ENCODE measurements at places on chromosomes 16 and 17. TPM values are rescaled to one million over a fixed set of nuclear protein-coding genes. Genes with fewer than 3 reads are reported as not detected.

CACNG1 gene
- not detected for total RNA-seq

RHOT1 gene
- total RNA-seq: 25.0 TPM

PIPOX gene
- total RNA-seq: 1.4 TPM

TPSG1 gene
- not detected for total RNA-seq

ZKSCAN2 gene
- 9.9 TPM for total RNA-seq

HOXB9 gene
- 22.8 TPM for total RNA-seq

SLFN14 gene
- not detected for total RNA-seq

OTOP2 gene
- not detected for total RNA-seq

CD300A gene
- not detected for total RNA-seq

KRTAP3-2 gene
- not detected for total RNA-seq

TRAP1 gene
- total RNA-seq: 204 TPM

CLDN7 gene
- 0.50 TPM for total RNA-seq

PRR29 gene
- 0.03 TPM for total RNA-seq

FNDC8 gene
- total RNA-seq: not detected

TRAF7 gene
- total RNA-seq: 71.3 TPM

OR4D1 gene
- total RNA-seq: not detected

CCL5 gene
- not detected for total RNA-seq

SLC52A1 gene
- total RNA-seq: not detected

ETV4 gene
- total RNA-seq: 158 TPM

CDRT15 gene
- not detected for total RNA-seq

PLEKHG4 gene
- 23.7 TPM for total RNA-seq

ZNF385C gene
- total RNA-seq: not detected

C17orf107 gene
- total RNA-seq: 0.53 TPM

TPSB2 gene
- total RNA-seq: not detected

MMP25 gene
- total RNA-seq: 0.75 TPM

KRT33A gene
- total RNA-seq: not detected

NR1D1 gene
- 8.2 TPM for total RNA-seq

CD7 gene
- total RNA-seq: not detected

EVPLL gene
- not detected for total RNA-seq

CEP112 gene
- 1.6 TPM for total RNA-seq

EFNB3 gene
- total RNA-seq: 3.1 TPM

ATP2A1 gene
- total RNA-seq: 1.2 TPM

CFAP119 gene
- 21.3 TPM for total RNA-seq

KRT25 gene
- not detected for total RNA-seq

CCL4L2 gene
- not detected for total RNA-seq

CDC42EP4 gene
- total RNA-seq: 38.9 TPM

OR3A2 gene
- total RNA-seq: 1.8 TPM

AATK gene
- 3.4 TPM for total RNA-seq

RNF222 gene
- not detected for total RNA-seq

TERB1 gene
- total RNA-seq: not detected

P2RX5 gene
- total RNA-seq: 13.6 TPM

CXCL16 gene
- total RNA-seq: 4.1 TPM

LRRC37A gene
- 1.0 TPM for total RNA-seq

Data from A375 (cell line).